ENCODE measurements at places on chromosomes 11 and 22.

GRCh38 chr11:65298131-65298535, 16.5 kb upstream of the CDC42EP2 start:
- DNase-seq, result no peak

GRCh38 chr11:122659676-122660554, 4.4 kb downstream of the UBASH3B start:
- DNase-seq, result no peak

DNA sequence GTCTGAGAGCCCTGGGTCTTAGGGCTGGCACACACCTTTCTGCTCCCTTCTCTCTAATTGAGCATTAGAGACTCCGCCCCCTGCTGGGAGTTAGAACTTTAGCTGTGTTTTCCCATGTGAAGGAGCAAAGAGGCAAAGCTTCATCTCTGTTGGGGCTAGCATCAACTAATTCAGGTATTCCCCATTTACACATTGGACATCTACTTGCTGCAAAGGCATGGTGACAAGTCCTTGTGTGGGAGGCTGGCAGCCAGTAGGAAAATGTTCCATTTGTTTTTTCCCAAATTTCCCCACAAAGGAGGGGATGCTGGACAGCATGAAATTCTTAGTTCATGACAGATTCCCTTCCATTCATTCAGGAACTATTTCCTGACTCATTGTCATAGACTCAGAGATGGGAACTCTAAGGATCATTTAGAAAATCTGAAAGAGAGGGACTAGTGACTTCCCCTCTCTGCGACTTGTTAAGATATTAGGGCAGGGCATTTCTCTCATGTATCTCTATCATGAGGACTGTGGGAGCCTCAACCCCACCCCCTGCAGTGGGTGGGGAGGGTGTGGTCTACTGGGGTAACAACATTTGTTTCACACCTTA, 3.6 kb downstream of the CD44 start:
- DNase-seq, result peak; percentile 57

GRCh38 chr22:26259510-26259909, 90.2 kb downstream of the SEZ6L start:
- DNase-seq, result no peak

Data from stimulated activated CD4-positive, alpha-beta T cell treated with anti-CD3 and anti-CD28 coated beads, Interleukin-4, amount 100 ng/mL, for 24 hours (primary cell).